ENCODE measurements at places on chromosomes 7 and 10. TPM values are rescaled to one million over a fixed set of nuclear protein-coding genes. Genes with fewer than 3 reads are reported as not detected.
A peak's percentile ranks its signal among the peaks of the same experiment; 100 is the strongest.

The SEPTIN7 gene
- 239 TPM for total RNA-seq

The PPIF gene
- 29.7 TPM for total RNA-seq

The PNLIPRP2 gene
- not detected for total RNA-seq

The NEBL gene
- under 0.01 TPM for total RNA-seq

The LGI1 gene
- not detected for total RNA-seq

The HTR5A gene
- not detected for total RNA-seq

The NYAP1 gene
- total RNA-seq: 0.28 TPM

The NAT16 gene
- not detected for total RNA-seq

The AMZ1 gene
- 0.54 TPM for total RNA-seq

The ASB10 gene
- total RNA-seq: not detected

DNA sequence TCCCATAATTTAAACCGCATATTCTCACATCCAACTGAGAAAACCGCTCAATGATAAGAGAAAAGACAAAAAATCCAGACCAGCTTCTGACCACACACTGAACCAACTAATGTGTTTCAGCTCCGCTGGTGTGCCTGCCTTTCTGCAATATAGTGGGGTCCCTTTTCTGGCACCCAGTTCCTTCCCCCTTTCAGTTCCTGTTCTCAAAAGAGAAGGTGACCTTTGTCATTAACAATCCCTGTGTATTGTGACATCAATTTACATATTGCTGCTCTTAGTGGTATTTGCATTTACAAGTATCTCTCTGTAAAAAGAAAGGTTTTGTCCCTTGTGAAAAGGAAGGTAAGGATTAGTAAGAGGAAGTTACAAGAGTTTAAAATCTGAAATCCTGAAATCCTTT is 1.4 kb downstream of the PPP1R17 start:
- DNase-seq: no peak

DNA sequence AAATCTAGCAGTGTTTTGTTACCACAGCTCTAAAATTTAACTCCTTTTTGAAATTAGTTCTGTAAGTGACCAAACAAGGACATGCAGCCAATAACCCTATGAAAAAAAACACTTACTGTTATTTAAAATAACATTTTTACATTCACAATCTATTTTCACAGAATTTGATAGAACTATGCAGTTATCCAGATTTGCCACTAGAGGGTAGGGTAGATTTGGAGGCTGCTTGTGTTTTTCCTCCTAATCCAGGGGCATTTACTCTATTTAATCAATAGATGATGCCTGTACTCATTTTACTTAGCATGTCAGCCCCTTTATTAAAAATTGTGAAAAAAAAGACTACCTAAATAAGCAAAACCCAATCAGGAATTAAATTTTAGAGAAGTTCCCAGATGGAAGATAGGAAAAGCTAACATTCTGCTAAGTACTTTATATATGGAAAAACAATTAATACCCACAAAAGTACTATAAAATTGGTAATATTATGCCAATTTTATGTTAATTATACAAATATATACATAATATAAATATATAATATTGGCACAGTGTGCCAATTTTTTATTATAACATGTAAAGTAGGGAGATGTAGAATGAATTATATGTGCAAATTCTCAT is 18.1 kb upstream of the LIPK start:
- DNase-seq: peak; percentile 24

GRCh38 chr7:69402696-69403095 is 195.6 kb upstream of the AUTS2 start:
- no peak for DNase-seq

DNA sequence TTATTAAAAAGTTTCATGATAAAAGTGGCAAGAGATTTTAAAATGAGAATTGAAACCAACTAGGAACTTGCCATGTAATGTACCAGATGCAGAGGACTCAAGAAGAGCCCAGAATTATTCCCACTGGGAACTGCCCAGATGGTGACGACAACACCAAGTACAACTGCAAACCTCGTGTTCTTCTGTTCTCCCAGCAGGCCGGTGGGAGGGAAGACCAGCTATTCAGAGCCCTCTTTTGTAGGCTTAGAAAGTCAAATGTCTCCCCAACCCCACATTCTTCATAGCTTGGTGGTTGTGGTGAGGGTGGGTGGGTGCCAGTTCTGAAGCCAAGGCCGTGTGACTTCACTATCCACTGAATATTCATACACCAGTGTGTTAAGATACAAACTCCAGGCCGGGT is 54.3 kb upstream of the ITGB1 start:
- no peak for DNase-seq

DNA sequence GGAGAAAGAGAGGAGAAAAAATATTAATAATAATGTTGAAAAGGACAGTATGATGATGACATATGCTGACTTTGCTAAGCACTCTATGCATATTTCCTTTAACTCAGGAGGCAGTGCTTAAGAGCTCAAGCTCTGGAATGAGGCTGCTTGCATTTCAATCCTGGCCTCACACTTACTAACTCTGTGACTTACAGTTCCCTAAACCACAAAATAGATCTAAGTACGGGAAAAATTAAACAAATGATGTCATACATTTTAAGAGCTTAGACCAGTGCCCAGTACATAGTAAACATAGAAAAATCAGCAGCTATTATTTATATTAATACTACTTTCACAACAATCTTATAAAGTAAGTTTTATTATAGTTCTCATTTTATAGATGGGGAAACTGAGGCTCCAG is 61.3 kb downstream of the GFRA1 start:
- DNase-seq: peak; percentile 91

DNA sequence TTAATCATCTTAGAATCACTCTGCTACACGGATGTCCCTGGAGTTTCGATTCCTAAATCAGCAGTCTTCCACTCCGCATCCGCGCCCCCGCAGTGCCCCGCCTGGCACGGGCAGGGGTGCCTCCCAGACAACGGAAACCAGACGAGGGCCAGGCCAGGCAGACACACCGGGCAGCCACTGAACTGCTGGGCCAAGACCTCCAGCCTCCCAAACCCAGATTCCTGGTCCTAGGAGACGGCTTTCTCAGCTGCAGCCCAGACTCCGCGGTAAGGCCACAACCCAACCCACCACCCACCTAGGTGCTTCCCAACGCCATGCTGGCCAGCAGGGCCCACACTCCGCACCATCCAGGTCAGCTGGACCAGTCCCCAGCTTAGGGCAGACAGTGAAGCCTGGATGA is 33.2 kb downstream of the MAD1L1 start:
- DNase-seq: no peak

- DNase-seq: peak; percentile 80
Measured at GRCh38 chr10:101330631-101331225, 23.2 kb upstream of the BTRC start.

- DNase-seq: peak; percentile 98
Measured at GRCh38 chr7:138000081-138000701, 1.7 kb downstream of the CREB3L2 start.

- DNase-seq: peak; percentile 73
Measured at GRCh38 chr10:67612577-67613537, 83.1 kb downstream of the CTNNA3 start.

DNA sequence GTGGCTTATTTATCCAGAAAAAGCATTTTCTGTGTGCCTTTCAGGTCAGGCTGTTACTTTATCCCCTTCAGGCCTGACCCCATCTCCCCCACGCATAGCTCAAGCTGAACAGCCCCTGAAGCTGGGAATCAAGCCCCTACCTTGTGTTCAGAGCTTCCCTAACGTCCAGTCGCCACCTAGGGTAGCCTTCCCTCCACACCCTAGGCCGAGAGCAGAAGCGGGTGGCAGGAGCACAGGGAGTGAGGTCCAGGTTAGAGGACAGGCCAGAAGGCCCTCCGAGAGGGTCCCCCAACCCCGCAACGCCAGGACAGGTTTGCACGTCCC is 479 bp upstream of the SEMA4G start:
- no peak for DNase-seq

GRCh38 chr7:44761207-44762161 is 12.8 kb downstream of the ZMIZ2 start:
- no peak for DNase-seq

DNA sequence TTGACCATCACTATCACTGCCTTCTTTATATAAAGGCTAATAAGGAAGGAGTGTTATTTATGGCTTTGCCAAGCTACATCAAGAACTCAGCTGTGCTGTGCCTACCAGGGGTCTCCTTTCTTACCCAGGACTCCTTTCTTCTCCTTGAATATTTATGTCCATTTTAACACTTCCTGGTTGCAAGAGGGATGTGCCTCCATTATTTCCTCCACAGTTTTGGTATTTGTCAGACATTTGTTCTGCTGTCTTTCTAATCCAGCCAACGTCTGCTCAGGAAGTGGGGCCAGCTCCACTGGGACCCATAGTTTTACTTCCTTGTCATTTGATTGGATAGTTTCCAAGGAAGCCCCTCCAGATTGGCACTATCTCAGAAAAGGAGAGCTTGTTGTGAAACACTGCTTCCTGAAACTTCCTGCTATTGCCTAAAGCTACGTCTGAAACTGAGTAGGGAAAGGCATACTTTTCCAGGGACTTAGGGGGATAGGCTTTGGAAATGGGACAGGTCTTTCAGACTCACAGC is 6.6 kb upstream of the STRIP2 start:
- no peak for DNase-seq

- no peak for DNase-seq
Measured at GRCh38 chr7:144771927-144772326, 63.9 kb downstream of the TPK1 start.

GRCh38 chr7:151135525-151135845 is 32.0 kb downstream of the GBX1 start:
- DNase-seq: no peak

- no peak for DNase-seq
Measured at GRCh38 chr10:1034758-1035157, 9.1 kb upstream of the IDI2 start.

GRCh38 chr10:108362961-108363360 is 1198.5 kb upstream of the SORCS1 start:
- no peak for DNase-seq

DNA sequence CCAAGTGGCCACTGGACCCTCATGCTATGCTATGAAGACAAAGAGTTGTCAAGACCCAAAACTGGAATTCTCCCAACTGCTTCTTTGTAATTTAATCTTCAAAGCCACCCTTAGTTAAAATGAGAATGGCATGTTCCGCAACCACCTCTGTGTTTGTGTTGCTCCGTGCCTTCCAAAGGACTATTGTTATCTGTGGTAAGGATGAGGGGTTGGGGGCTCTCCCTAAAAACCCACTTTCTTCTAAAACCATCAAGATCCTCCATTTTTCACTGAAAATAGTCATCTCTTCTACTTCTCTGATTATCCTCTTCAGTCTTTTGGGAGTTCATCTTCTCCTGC is 222.1 kb upstream of the AOAH start:
- DNase-seq: no peak

GRCh38 chr7:25289518-25289917 is 61.2 kb upstream of the NPVF start:
- DNase-seq: no peak

DNA sequence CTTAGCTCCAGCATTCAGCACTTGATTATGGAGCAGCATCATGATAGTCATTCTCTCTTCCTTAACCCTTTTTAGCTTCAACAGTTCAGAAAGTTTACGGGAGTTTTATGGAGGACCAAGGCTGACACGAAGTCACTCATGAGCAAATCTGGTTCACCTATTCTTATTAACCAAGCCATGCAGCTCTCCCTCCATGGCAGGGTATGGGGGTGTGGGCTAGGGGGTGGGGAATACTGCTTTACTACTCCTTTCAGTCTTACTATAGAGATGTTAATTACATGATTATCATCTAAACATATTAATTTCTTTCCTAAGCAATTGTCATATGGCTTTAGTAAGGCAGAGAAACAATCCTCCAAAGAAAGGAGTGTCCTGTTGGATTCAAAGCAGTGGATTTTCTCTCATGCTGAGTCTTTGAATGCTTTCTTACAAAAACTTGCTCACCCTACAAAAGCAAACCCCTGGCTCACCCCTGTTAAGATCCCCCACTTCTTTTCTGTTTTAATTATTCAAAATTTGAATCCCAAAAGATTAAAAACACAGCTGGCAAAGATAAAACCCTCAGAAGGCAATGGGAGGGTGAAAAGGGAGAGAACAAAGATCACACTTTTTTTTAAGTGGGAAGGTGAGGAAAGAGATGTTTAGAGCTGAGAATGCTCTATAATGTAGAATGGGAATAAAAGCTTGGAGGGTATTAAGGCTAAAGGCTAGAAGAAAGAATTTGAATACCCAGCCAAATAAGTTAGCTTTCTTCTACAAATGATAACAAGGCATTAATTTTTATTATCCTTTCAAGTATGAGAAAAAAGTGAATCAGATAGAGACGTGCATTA is 46.4 kb upstream of the SEMA3E start:
- DNase-seq: no peak

DNA sequence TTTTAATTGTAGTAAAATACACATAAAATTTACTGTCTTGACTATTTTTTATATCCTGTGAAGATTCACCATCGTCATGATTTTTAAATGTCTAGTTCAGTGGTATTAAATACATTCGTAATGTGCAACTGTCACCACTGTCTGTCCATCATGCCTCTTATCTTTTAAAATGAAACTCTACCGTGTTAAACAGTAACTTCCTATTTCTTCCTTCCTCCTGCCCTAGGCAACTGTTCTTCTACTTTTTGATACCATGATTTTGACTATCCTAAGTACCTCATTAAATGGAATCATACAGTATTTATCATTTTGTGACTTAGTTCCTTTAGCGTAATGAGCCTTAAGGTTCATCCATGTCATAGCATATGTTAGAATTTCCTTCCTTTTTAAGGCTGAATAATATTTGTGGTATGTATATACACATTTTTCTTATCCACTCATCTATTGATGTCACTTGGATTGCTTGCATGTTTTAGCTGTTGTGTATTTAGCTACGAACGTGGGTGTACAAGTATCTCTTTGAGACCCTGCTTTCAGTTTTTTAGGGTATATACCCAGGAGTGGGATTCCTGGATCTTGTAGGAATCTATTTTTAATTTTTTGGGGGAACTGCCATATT is 13.5 kb downstream of the SLK start:
- DNase-seq: peak; percentile 66

DNA sequence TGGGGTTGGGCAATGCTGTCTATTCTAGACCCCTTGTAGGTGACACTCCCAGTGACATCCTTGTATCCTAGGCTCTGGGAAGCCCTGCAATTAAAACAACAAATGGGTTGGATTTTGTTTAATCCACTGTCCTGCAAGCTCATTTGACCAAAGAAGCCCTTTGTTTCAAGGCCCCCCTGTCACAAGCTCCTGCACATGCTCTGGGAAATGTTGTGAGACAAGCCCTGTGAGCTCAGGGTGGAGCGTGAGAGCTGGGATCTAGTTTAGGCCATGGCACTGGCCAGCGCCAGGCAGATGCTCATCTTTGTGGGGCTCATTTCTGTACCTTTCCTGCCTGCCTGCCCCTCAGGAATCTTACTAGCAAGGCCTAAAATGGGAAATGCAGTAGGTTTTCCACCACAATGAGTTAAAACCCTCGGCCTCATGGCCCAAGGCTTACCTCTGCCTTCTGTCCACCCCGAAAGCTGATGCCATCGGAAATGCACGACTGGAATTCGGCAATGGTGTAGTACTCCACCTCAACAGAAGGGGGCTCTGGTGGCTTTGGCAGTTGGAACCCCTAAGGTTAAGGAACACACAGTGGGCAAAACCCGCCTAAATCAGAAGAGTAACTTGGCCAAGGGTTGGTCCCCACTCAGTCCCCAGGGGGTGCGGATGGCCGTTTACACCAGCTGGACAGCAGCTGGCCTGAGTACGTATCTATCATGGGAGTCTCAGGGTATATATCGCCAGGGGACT is 112.0 kb downstream of the NEURL1 start:
- DNase-seq: peak; percentile 43
